Activated CD8-positive, alpha-beta T cell treated with anti-CD3 and anti-CD28 coated beads, Interleukin-2, amount 10 ng/mL, durations not matched to agents 7 days and 5 days (primary cell): ENCODE measurements at places on chromosomes 16 and 17. TPM values are rescaled to one million over a fixed set of nuclear protein-coding genes. Genes with fewer than 3 reads are reported as not detected.
A peak's percentile ranks its signal among the peaks of the same experiment; 100 is the strongest.

TIMP2 gene
- total RNA-seq: 3.8 TPM

WFDC1 gene
- not detected for total RNA-seq

CHST4 gene
- total RNA-seq: not detected

CACNG3 gene
- total RNA-seq: not detected

NPIPA3 gene
- total RNA-seq: 3.7 TPM

TOX3 gene
- total RNA-seq: not detected

VPS35 gene
- total RNA-seq: 72.9 TPM

ZPBP2 gene
- total RNA-seq: not detected

DNA sequence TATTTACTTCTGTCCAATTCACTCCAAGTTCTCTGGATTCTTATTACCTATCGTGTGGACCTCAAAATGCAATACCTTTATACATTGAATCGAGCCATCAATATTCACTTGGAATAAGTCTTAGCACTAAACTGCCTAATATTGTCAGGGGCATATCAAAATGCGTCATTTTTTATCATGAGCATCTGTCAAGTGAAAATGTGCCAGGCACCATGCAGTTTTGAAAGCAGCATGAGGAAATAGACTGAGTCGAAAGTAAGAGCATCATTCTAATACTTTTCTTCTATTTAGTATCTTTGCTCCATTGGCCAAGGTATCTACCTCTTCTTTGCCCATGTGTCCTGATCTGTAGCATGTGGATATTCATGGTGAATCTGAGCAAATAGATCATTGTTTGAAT, 1193.4 kb downstream of the CDH11 start:
- H3K27ac ChIP-seq: no peak overlapping the region
- no peak overlapping the region for H3K4me3 ChIP-seq
- DNase-seq: no peak
- no peaks in the 10 kb centered on the region for H3K36me3 ChIP-seq
- H3K4me1 ChIP-seq: no peaks in the 10 kb centered on the region

GRCh38 chr16:87610026-87610425, 7.7 kb downstream of the JPH3 start:
- peaks cover 13% of the 10 kb centered on the region for H3K27me3 ChIP-seq
- no peak for DNase-seq
- H3K4me1 ChIP-seq: no peaks in the 10 kb centered on the region
- H3K27ac ChIP-seq: no peak overlapping the region
- no peaks in the 10 kb centered on the region for H3K36me3 ChIP-seq
- H3K4me3 ChIP-seq: no peak overlapping the region

DNA sequence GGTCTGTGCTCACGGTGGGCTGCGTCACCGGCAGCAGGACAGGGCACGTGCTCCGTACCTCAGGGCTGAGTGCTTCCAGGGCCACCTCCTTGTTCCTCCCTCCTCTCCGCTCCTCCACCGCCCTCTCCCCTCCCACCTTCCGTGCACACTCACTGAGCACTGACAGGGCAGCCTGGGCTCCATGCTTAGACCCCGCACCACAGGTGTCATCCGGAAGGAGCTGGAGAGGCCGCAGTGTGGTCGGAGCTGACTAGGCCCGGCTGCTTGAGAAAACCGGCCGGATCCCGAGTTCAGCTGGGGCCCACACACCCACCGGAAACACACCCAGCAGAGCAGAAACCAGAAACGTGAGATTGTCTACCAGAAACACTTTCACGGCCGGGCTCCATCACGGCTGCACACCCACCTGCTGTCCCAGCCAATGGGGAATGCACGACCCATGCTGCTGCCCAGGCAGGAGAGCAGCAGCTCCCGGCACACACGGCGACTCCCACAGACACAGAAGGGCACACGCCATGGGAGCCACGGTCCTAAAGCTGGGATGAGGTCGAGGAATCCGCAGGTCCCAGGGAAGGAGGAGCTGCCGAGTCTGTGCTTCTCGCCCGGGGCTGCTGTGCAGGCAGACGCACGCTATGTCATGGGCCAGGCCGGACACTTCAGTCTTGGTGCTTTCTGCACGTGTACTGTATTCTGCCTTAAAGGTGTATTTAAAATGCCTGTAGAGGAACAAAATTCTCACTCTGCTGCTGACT, 55.0 kb upstream of the ZNF469 start:
- no peak for DNase-seq
- H3K4me1 ChIP-seq: no peaks in the 10 kb centered on the region
- no peak overlapping the region for H3K4me3 ChIP-seq
- H3K27ac ChIP-seq: no peak overlapping the region

DNA sequence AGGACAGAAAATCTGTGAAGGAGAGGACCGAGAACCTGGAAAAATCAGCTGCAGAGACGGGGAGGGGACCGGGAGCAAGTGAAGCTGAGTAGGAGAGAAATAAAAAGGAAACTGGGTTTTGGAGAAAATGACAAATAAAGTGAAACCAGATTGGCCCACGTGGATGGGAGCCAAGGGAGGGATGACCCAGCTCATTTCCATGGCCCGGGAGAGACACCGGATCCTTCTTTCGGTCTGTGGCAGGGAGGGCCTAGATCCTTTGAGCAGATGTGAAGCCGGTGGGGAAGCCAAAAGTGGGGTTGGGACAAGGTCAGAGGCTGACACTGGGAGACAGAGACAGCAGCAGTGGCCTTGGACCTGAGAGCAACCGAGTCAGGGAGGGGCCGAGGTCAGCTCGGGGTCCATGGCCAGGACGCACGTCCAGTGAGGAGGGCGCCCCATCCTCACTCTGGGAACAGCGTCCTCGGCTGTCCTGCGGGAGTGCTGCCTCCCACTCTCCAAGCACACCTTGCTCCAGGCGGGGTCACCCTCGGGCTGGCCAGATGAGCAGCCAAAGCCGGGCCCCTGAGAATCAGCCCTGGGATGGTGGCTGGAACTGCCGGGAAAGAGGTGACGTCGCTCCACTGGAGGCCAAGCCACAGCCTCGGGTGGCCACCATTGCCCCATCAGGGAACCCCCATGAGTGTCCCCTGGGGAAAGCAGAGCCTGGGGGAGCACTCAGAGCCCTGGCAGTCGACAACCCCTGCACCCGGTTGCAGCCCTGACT, 50.8 kb upstream of the CDR2 start:
- DNase-seq: no peak
- H3K4me1 ChIP-seq: no peaks in the 10 kb centered on the region
- no peak overlapping the region for H3K4me3 ChIP-seq
- no peaks in the 10 kb centered on the region for H3K27me3 ChIP-seq

GRCh38 chr17:6753006-6753445, 2.8 kb upstream of the XAF1 start:
- DNase-seq: peak; percentile 65
- peak overlapping the region; percentile 25 for H3K4me3 ChIP-seq
- peak overlapping the region; percentile 82 for H3K27ac ChIP-seq
- peaks cover 18% of the 10 kb centered on the region for H3K36me3 ChIP-seq

DNA sequence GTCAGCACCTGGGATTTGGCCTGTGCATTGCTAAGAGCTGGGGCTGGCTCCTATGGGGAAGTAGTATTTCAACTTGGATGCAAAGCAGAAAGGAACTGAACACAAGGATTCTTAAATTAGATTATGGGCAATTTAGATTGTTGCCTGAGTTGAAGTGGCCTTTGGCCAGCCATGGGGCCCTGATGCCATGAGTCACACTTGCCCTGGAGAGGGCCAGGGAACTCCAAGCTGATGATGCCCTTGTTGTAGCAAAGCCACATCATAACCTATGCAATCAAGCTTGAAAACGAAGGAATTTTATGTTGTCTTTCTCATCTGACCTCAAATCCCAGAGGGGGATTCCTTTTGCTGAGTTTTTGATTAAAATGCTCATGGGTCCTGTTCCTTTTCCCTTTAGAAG, 3.9 kb upstream of the SPATA32 start:
- no peak overlapping the region for H3K27ac ChIP-seq
- peaks cover 51% of the 10 kb centered on the region for H3K36me3 ChIP-seq
- H3K4me3 ChIP-seq: no peak overlapping the region
- H3K27me3 ChIP-seq: no peaks in the 10 kb centered on the region
- no peak for DNase-seq
- H3K4me1 ChIP-seq: peaks cover 25% of the 10 kb centered on the region

GRCh38 chr17:27217631-27218030, 76.3 kb upstream of the WSB1 start:
- no peak overlapping the region for H3K4me3 ChIP-seq
- DNase-seq: no peak
- H3K36me3 ChIP-seq: no peaks in the 10 kb centered on the region
- H3K27ac ChIP-seq: no peak overlapping the region
- H3K27me3 ChIP-seq: no peaks in the 10 kb centered on the region

DNA sequence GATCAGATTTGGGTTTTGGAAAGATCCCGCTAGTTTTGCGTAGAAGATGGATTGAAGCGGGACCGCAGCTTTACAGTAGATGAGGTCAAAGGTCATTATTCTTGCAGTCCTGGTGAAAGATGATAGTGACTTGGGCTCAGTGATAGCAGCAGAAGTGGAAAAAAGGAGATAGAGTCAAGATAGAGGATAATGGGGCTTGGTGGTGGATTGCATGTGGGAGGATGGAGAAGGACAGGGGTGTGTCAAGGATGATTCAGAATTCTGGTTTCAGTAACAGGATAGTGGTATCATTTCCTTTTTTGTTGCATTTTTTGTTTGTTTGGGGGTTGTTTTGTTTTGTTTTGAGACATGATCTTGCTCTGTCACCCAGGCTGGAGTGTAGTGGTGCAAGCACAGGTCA, 28.7 kb downstream of the CHD9NB start:
- H3K4me3 ChIP-seq: no peak overlapping the region
- no peaks in the 10 kb centered on the region for H3K27me3 ChIP-seq
- no peak overlapping the region for H3K27ac ChIP-seq

- DNase-seq: peak; percentile 87
- peak overlapping the region; percentile 98 for H3K27ac ChIP-seq
- H3K36me3 ChIP-seq: peaks cover 26% of the 10 kb centered on the region
- peak overlapping the region; percentile 86 for H3K4me3 ChIP-seq
- peaks cover 2% of the 10 kb centered on the region for H3K27me3 ChIP-seq
Observed at GRCh38 chr17:418421-418751, 65.8 kb upstream of the RPH3AL start.

- H3K4me3 ChIP-seq: no peak overlapping the region
- H3K4me1 ChIP-seq: no peaks in the 10 kb centered on the region
- H3K27ac ChIP-seq: no peak overlapping the region
- H3K27me3 ChIP-seq: no peaks in the 10 kb centered on the region
- no peak for DNase-seq
Observed at GRCh38 chr16:54585998-54586340, 299.4 kb upstream of the IRX3 start.

GRCh38 chr17:75785016-75785890, 647 bp downstream of the UNK start:
- peaks cover 45% of the 10 kb centered on the region for H3K4me1 ChIP-seq
- H3K27me3 ChIP-seq: no peaks in the 10 kb centered on the region
- DNase-seq: peak; percentile 94
- peak overlapping the region; percentile 100 for H3K27ac ChIP-seq
- H3K36me3 ChIP-seq: peaks cover 26% of the 10 kb centered on the region

GRCh38 chr17:29291163-29291752, 2.7 kb downstream of the NUFIP2 start:
- H3K36me3 ChIP-seq: peaks cover 57% of the 10 kb centered on the region
- H3K4me3 ChIP-seq: peak overlapping the region; percentile 91
- peak; percentile 51 for DNase-seq
- H3K27me3 ChIP-seq: no peaks in the 10 kb centered on the region

GRCh38 chr16:19548144-19548543, 7.4 kb upstream of the VPS35L start:
- no peak overlapping the region for H3K27ac ChIP-seq
- peaks cover 32% of the 10 kb centered on the region for H3K36me3 ChIP-seq
- H3K27me3 ChIP-seq: no peaks in the 10 kb centered on the region
- peaks cover 9% of the 10 kb centered on the region for H3K4me1 ChIP-seq
- H3K4me3 ChIP-seq: no peak overlapping the region

DNA sequence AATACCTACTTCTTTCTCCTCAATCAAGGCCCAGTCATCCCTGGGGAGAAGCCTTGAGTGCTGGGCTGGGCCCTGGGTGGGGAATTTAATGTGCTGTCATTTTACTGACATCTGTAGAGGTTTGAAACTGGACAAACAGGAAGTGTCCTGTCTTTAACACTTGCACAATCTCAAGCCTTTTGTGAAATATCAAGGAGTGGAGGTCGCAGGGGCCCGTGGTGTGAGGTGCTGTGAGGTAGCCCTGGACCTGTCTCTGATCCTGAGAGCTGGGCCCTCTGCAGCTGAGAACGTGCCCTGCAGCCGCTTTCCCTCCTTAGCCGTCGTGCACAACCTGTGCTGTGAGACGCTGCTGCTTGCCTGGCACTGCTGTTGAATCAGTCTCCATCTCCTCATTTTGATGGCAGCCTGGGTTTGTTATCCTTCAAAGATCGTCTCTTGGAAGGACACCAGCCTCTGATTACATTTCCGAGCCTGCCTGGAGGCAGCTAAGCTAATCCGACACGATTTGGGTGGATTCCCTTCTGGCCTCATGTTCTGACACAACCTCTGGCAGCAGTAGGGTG, 29.9 kb downstream of the SMARCE1 start:
- H3K27me3 ChIP-seq: no peaks in the 10 kb centered on the region
- H3K4me3 ChIP-seq: no peak overlapping the region
- DNase-seq: no peak

DNA sequence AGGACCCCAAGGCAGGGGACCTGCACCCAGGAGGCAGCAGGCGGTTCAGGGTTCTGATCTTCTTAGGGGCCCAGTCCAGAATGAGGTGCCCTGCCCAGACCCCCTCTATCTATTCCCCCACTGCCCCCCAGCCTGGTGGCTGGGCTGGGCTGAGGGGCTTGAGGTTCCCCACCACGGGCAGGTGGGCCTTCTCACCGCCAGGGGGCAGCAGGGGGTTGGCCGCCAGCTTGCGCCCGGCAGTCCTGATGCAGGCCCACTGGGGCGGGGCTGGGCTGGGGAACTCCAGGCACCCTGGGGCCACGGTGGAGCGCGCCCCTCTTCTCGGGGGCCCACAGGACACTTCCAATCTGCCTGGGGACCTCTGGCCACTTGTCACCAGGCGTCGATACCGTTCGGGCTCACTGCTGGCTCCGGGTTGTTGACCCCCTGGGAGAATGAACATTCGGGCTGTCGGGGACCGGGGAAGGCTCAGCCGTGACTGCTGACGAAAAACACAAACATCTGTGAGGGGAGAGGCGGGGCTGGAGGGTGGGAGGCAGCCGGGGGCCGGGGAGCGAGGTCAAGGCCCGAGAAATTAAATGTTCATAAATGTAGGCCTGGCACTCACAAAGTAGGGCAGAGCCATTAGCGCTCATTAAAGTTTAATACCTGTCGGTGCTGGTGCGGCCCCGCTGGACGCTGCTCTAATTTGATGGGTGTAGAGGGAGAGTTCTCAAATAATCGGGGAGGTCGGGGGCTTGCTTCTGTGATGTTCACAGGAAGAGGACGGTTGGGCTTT, 219.3 kb upstream of the GSE1 start:
- H3K4me3 ChIP-seq: no peak overlapping the region
- no peaks in the 10 kb centered on the region for H3K36me3 ChIP-seq
- no peak overlapping the region for H3K27ac ChIP-seq
- no peaks in the 10 kb centered on the region for H3K27me3 ChIP-seq
- DNase-seq: peak; percentile 75

GRCh38 chr17:51580869-51581268, 320.5 kb downstream of the UTP18 start:
- H3K27me3 ChIP-seq: peaks cover 7% of the 10 kb centered on the region
- H3K4me1 ChIP-seq: no peaks in the 10 kb centered on the region
- no peak overlapping the region for H3K27ac ChIP-seq
- no peaks in the 10 kb centered on the region for H3K36me3 ChIP-seq

GRCh38 chr16:67448580-67448979, 17.7 kb downstream of the HSD11B2 start:
- peaks cover 2% of the 10 kb centered on the region for H3K36me3 ChIP-seq
- H3K27me3 ChIP-seq: no peaks in the 10 kb centered on the region
- H3K4me3 ChIP-seq: no peak overlapping the region
- no peak overlapping the region for H3K27ac ChIP-seq
- peaks cover 10% of the 10 kb centered on the region for H3K4me1 ChIP-seq

GRCh38 chr17:72974605-72975232, 117.8 kb downstream of the SLC39A11 start:
- H3K27me3 ChIP-seq: no peaks in the 10 kb centered on the region
- H3K4me3 ChIP-seq: no peak overlapping the region
- peaks cover 15% of the 10 kb centered on the region for H3K4me1 ChIP-seq
- no peak overlapping the region for H3K27ac ChIP-seq
- no peak for DNase-seq
